ENCODE measurements at places on chromosomes 7 and 10.

- DNase-seq: no peak
Measured at GRCh38 chr10:125820701-125821100, 2.4 kb downstream of the UROS start.

- DNase-seq: no peak
Measured at GRCh38 chr10:31694929-31695837, 233.4 kb downstream of the ARHGAP12 start.

DNA sequence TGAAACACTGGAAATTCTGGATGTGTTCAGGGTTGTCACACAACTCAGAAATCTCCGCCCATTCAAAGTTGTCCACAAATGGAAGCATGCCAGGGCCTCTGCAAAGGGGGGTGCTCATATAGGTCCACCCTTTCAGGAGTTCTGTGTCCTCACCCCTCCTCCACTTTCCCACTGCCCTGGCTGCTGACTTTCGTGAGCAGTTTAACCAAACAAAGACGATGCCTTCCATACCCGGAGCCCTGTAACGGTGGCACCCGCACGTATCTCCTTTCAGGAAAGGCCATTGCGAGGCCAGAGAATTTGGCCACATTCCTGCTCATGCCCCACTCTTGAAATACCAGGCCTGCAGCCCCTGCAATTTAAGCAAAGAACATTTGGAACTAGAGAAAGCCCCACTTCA lies 1.4 kb downstream of the CPXM2 start:
- DNase-seq: no peak

DNA sequence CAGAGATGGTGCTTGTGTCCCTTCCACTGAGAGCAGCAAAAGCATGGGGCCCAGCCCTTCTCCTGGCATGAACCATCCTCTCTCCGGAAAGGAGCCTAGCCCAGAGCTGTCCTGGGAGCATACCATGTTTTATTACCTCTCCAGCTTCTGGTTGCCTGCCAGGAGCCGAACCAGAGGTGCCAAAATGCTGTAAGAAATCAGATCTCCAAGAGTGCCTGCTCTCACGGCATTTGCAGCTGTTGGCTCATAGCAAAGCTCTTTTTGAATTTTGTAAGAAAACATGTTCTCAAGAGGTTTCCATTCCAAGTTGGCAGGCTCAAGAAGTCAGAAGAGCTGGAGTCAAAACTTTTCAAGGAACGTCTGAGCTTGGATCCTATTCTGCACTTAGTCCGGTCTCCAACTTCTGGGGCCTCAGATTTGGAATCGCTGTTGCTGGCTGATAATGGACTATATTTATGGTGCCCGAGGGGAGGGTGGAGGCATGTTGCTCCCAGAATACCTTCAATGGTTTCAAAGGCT lies 211.7 kb upstream of the MKI67 start:
- no peak for DNase-seq

DNA sequence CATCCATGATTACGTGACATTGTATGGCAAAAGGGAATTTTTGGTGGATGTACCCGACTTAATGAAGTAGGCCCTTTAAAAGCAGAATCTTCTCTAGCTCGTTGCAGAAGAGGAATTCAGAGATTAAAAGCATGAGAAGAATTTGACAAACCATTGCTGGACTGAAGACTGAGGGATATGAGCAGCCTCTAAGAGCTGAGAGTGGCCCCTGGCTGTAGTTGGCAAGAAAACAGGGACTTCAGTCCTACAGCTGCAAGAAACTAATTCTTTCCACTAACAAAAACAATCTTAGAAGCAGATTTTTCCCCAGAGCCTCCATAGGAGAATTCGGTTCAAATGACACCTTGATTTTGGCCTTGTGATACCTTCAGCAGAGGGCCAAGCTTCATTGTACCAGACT lies 34.1 kb downstream of the MACC1 start:
- DNase-seq: no peak

DNA sequence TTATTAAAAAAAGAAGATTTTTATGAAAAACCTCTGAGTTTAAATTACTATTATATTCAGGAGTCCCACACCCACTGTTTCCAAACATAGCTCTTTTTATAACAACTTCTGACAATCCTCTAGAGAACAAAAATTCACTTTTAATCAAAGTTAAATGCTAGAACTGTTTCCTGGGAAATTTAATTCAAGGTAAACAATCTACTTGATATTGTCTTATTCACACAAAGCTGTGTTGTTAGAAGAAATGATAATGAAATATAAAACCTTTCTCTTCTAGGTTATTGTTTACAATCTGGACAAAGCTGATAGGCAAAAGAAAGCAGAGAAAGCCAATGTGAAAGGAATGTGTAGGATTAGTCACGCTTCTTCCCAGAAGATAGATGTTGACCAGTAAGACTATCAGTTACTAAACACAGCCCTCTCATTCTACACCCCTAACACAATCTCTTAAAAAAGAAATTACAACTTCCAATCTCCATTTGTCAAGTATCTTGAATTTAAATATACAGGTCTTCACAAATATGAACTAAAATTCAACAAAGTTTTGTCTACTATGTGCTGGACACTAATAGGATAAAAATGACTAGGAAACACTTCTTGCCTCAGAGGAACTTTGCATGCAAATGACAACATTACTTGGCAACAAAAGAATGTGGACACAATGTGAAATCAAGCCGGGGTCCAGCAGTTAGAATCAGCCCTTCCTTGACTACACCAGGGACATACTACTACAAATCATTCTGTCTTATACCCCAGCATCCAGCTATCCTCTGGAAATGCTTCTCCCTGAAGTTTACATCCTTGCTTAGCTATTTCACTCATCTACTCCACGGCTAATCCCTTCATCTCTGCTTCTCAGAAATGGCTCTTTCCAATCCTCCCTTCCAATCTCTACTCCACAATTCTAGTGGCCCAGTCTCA lies 123.7 kb downstream of the IMMP2L start:
- no peak for DNase-seq

- DNase-seq: no peak
Measured at GRCh38 chr7:155993420-155994278, 181.4 kb upstream of the SHH start.

DNA sequence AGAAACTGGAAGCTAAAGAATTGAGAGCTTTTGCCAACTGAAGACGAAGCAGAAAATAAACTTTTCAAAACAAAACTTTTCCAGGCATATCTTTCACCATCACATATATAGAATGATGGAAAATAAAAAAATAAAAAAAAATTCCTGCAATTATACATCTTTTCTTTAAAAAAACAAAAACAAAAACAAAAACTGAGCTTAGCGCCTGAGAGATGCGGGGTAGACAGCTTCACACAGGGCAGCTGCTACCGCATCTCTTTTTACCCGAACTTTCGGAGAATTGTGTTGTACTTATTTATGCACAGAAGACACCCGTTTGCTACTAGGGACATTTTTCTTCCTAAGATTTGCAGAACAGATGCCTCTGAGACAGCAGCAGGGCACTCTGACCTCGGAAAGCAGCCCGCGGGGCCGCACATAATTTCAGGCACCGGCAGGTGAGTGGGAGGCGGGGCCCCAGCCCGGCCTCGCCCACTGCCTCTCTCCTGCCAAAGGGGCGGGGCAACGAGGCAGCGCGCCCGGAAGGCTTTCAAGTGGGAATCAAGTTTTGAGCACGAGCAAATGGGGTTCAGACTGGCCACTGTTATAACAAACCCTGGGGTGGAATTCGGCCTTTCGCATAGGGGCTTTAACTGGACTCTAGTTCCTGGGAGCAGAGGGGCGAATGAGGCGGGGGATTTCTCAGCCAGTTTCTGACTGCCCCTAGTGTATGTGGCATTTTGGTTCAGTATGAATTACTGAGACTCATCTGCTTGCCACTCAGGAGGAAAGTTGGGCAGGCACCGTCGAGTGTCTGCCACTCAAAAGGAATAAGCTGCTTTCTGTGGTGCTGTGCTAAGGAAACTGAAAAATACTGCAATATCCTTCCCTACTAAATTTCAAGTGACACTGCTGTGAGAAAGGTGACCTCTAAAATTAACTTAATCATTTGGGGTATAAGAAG lies 18.5 kb upstream of the FAM133B start:
- no peak for DNase-seq

GRCh38 chr7:31939076-31939475 lies 131.1 kb downstream of the PDE1C start:
- DNase-seq: no peak

DNA sequence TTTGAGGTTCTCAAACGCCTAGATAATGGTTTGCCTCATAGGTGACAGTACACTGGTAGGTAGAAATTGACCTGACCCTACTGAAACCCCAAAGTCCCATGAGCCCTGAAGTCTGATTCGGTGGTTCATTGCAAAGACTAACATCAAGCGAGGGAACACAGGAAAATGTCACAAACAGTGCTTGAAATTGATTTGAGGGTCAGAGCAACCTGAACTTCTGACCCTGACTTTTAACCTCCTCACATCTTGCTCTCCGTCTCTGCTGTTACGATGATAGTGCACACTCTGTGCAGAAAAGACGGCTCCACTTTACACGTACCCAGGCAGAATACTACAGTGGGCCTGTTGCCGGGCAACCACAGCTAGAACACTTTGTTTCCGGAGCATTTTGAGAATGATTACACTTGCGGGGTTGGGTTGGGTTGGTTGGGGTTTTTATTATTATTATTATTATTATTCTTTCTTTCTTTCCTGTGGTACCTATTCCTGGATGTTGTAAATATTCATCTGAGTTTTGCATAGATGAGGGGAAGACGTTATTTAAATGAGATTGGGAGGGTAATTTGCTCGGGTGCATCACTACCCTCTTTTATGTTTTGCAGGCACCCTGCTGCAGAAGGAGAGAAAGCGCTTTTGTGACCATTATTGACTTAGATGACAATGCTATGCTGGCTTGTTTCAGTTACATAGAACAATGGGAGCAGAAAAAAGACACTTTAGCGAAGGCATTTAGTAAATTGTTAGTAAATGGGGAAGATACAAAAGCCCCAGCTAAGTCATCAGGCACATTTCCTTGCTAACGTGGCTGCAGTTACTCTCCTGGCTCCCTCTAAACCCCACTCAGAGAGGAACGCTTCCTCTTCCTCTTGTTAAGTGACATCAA lies 438.1 kb upstream of the NRP1 start:
- peak; percentile 37 for DNase-seq

DNA sequence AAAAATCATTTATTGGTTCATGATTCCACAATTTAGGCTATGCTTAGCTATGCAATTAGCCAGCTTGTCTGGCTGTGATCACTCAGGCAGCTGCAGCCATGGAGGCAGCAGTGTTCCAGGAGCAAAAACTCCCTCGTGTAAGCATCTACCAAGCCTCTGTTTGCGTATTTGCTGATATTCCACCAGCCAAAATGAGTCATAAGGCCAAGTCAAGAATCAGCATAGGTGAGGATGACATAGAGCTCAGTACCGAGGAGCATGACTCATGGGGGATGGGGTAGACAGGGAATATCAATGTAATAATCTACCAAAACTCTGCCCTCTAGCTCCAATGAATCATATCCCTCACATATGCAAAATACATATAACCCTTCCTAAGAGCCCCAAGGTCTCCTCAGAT lies 63.3 kb downstream of the IMMP2L start:
- no peak for DNase-seq

- no peak for DNase-seq
Measured at GRCh38 chr10:26815500-26815899, 45.3 kb downstream of the ABI1 start.

DNA sequence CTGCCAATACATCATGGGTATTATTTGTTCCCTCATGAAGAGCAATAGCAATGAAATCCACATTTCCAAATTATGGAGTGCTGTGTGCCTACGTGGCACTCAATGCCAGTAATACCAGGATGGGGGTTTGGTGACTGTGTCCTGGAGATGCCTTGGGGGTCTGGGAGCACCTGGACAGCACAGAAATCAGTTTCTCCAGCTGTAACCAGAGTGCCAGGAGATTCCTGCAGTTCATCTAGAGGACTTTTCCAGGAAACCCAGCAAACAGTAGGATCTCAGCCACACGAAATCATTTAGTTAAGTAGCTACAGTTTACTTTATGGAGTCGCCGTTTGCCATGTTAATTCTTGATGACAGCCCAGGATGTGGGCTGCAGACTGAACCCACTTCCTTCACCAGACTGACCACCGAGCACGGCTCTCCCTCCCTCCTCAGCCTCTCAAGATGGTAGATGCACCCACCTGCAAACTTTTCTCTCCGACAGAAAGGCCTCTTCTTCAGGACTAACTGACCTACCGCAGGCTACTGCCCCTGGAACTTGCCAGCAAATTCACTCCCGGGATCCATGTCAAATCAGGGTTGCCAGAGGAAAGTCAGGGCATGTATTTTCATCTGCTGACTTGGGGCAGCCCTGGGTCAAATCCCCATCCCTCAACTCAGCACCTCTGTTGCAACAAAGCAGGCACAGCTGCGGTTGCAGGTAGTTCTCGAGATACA lies 30.3 kb downstream of the MKI67 start:
- DNase-seq: peak; percentile 7

DNA sequence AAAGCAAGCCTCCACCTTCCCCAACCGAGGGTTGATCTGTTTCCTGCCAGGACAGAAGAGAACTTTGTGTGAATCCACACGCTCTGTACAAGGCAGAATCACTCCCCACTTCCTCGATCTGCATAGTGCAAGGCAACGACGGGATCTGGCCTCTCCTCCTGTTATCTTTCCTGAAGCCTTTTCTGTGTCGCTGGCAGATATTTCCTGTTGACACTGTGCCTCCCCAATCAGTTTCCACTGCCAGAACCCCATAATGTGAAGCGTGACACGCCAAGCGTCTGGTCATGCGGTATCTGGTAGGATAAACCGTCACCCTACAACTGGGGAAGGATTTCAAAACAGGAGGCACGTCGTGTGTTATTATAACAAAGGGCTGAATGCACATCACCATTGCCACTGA lies 57.2 kb downstream of the FAM171A1 start:
- DNase-seq: peak; percentile 96

DNA sequence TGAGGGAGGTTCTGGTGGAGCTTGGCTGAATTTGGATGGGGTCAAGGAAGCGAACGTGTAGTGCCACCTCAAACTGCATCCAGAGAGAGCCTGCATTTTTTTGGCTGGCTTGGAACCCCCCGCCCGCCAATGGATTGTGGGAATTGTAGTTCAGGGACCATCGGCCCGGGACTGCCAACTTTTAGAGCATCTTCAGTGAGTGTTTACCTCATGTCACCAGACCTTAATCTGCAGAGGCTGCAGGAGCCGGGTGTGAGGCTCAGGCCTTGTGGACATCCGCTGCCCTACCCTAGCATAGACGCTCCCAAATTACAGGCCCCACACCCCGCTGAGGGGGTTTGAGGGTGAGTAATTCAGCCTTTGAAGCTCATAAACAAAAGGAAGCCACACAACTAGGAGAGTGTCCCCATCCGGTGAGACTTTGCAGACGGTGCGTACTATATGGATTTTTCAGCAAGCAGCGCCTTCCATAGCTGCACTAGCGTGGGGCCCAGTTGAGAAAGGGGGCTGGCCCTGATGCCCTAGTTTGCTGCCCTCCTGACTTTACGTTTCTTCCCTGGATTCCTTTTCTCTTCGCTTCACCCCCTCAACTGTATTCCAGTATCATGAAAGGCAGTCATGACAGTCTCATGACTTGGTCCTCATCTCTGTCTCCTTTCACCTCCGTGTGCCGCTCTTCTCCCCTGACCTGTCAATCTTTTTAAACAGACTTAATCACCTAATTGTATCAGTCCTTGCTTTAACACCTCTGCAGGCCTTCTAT lies 717 bp downstream of the CNPY4 start:
- DNase-seq: peak; percentile 74

- DNase-seq: peak; percentile 43
Measured at GRCh38 chr7:65404020-65404419, 30.4 kb downstream of the ZNF92 start.

GRCh38 chr7:153297141-153297540 lies 537.6 kb downstream of the ACTR3B start:
- DNase-seq: no peak

GRCh38 chr10:90432866-90433265 lies 425.0 kb downstream of the HTR7 start:
- DNase-seq: no peak

All from KBM-7 (cell line).